Thyroid gland (tissue), 4 donors: ENCODE measurements at places on chromosomes 2 and 18. TPM values are rescaled to one million over a fixed set of nuclear protein-coding genes. Genes with fewer than 3 reads are reported as not detected.
A peak's percentile ranks its signal among the peaks of the same experiment; 100 is the strongest.

GRCh38 chr18:41967680-41968079 is 12.6 kb downstream of the PIK3C3 start:
- no peak for DNase-seq

- DNase-seq, result peak; percentile 46
Observed at GRCh38 chr2:223947711-223948205, 2.6 kb upstream of the WDFY1 start.

DCDC2C gene
- 0.89 TPM for total RNA-seq

DNA sequence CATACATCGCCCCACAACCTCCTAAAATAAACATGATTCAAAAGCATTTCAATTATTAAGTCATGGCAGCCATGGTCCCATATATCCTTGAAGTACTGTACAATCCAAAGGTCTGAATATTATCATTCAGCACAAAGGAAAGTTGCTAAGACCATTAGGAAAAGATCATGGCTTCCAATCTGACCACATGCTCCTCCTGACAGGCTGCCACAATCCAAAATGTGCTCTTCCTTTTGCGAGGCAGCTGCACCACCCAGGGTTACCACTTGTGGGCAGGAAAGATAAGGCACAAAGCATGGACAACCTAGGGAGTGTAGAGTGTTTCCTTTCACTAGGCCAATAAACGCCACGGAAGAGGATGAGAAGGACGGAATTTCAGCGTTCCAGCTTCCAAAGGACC is 5.4 kb downstream of the BOLA3 start:
- DNase-seq, result no peak

GRCh38 chr2:233116946-233117345 is 56.8 kb downstream of the INPP5D start:
- no peak for DNase-seq

DUSP28 gene
- total RNA-seq, result 12.5 TPM
